A549 (cell line): ENCODE measurements at places on chromosomes 3 and 15. TPM values are rescaled to one million over a fixed set of nuclear protein-coding genes. Genes with fewer than 3 reads are reported as not detected.

- DNase-seq: no peak
Observed at GRCh38 chr15:39651881-39652280, 71.0 kb downstream of the THBS1 start.

- DNase-seq: no peak
Observed at GRCh38 chr15:77225088-77225487, 154.2 kb upstream of the TSPAN3 start.

GRCh38 chr3:24258260-24258659, 236.4 kb downstream of the THRB start:
- no peak for DNase-seq

GRCh38 chr3:71372911-71373637, 210.5 kb downstream of the FOXP1 start:
- DNase-seq: no peak

The CCRL2 gene
- polyA plus RNA-seq: not detected in 3 replicates
